ENCODE measurements at places on chromosomes 7 and 10.

DNA sequence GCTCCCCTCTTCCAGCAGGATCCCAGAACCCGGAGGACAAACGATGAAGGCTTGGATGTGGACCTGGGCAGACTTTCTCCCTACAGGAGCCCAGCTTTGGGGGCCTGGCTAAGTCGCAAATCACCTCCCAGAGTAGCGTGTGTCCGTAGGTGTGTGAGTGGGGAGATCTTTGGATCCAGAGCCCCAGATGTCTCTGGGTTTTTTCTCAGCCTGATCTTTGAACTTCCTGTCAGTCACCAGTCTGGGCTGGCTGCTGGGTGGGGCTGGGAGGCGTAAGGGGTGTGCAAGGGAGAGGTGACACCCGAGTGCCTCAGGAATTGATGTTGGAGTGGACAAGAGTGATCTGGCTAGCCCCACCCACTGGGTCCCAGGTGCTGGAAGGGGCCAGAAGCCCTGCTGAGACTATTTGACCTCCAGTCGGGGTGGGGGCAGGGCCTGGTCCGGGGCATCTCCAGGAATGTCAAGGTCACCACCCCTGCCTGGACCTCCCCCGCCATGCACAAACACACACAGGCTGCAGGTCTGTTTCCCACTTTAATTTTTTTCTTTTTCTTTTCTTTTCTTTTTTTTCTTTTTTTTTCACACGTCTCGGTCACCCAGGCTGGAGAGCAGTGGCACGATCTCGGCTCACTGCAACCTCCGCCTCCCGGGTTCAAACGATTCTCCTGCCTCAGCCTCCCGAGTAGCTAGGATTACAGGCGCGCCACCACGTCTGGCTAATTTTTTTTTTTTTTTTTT is at the start of gene MOGAT3:
Gene MOGAT3, minus strand, starts transcription at position 175 of the 738 bp plus-strand sequence. CDS start 182 bp downstream, outside the sequence.
- no peak for DNase-seq

DNA sequence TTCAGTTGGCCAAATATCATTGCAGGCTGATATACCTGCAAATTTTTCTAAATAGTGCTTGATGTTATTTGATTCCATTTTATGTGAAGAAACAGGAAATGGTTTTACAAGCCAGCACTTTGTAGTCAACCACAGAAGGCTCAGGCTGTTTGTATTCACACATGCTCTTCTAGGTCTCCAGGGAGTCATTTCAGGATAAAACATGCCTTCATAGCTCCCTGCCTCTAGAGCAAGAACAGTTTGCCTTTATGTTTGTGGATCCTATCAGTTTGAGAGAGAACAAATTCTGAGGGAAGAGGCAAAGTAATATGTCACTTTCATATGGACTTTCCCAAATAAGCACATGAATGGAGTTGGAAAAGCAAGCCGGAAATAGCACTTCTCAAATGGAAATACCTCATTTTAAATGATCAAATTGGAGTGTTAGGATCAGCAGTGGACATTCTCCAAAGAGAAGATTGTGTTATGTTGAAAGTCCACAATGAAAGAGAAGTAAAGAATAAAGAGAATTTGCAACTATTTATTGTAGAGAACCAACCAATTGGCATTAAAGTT is 277.6 kb downstream of the KCND2 start:
- no peak for DNase-seq

DNA sequence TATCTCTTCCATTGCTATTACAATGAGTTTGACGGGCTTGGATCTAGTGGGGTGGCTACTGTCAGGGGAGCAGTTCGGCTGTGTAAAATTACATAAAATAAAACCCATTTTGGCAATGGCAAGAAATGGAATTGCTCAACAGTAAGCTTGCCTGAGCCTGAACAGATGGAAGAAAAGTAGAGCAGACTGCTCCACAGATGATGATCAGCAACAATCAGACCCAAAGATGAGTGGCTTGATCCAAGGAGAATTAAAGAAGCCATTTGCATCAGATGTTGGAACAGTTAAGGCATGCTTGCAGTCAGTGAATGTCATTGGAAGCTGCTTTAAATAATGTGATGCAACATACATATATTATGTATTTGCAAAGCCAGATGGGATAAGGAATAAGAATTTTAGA is 256.6 kb upstream of the SMIM30 start:
- no peak for DNase-seq

DNA sequence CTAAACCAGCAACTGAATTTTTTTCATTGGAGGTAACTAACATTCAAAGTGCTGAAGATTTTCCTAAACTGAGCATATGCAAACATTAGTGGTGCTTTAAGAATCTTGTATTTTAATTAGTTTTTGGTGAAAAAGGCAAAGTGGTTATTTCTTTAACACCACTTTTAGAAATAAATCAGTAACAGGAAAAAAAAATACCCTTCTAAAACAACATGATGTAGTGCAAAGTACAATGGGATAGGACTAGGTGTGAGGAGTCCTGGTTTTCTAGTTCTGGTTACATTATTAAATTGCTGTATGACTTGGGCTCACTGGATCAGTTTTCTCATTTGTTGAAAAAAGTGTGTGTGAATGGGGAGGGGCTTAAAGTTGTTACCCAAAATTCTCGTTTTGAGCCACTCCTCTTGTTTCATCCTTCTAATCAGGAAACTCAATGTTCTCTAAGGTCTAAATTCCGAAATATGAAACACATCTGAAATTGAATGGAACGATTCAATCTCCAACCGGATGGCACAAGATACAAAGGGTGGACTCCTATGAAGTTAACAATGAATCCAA is 1.8 kb downstream of the WASL start:
- DNase-seq = no peak

DNA sequence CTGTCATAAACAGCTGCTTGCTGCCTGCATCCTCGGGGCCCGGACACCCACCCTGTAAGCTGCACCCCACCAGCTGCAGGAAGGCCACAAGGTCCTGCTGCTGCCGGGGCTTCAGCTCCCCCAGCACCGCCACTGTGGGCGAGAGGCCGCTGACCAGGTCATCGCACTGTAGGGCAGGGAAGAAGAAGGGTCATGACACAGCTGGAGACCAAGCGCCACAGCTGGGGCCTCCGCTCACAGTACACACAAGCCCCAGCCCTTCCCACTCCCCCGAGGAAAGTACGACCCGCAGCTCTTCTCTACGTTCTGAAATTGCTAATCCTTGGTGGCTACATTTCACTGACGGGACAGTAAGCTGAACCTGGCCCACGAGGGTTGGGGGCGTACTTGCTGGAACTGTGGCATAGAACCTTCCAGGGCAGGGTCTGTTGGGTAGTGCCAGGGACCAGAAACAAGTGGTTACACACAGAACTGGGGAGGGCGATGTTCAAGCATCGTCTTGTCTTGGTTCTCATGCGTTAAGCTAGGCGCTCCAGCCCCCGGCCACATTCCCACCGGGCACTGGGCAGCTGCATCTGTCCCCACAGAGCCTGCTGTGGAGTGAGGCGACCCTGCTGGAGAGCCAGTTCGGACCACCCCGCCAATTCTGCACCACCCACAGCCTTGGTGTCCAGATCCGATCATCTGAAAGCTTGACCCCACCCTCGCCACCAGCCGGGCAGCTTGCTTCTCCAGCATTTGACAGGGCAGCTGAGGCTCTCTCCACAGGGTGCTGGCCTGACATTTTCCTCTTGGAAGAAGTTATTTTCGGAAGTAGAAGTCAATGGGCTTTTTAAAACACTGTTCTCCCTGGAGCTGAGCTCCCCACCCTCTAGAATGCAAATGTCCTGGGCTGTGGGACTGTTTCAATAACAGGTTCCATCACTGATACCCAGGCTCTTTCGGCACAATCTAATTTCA is 50.8 kb downstream of the GSDME start:
- no peak for DNase-seq

DNA sequence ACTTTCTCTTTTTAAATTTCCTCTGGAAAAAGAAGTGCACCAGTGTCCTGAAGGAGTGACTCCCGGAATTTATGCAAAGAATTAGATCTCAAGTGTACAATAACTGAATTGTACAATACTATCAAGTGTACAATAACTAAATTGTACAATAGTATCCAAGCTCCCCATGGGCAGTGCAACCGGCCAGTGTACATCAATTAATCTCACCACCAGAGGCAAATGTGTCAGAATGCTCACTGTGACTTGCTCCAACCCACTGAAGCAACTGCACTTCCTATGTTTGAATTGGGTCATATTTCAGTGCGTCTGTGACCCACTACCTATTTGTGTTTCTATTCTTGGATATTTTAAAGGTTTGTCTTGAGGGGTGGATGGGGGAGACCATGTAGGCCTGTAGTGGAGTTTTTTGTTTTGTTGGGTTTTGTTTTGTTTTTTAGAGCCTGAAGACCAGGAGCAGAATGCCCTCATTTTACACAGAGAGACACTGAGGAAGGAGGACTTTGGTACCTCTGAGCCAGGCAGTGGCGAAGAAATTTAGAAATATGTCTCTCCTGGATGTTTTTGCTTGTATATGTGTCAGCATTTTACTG is 78.5 kb upstream of the CTTNBP2 start:
- DNase-seq = no peak

DNA sequence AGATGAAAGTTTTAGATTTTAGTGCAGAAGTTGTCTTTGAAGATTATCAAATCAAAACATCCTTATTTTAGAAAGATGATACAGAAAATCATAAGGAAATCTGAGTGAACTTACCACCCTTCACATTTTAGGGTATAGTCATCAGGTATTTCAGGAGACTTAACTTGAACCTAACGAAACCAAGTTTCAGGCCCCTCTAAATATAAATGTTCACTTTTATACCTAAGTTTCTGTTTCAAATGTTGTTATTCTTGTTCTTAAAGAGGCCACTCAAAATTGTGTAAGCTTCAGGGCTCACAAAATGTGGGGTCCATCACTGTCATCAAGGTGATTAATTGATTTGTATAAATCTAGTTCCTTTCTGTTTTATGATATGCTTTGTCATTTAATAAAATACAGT is 216.2 kb downstream of the KIAA1217 start:
- no peak for DNase-seq

DNA sequence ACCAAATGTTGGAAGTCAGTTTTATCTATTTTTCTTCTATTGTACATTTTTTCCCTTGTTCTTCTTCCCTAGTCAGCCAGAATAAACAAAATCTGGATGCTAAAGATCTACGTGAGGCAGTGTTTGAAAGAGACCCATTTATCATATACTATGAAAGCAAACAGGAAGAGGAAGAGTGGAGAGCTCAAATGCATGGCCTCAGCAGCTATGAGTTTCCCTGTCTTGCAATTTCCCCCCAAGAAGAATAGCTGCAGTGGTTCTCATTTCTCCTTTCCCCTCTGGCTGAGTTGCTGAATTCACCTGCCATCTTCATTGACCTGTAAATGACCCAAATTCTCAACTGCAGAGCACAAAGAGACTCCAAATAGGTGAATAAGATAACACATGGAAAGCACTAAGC is 347.1 kb upstream of the NRP1 start:
- DNase-seq = no peak

GRCh38 chr7:155804897-155805825 is 7.1 kb downstream of the SHH start:
- no peak for DNase-seq

DNA sequence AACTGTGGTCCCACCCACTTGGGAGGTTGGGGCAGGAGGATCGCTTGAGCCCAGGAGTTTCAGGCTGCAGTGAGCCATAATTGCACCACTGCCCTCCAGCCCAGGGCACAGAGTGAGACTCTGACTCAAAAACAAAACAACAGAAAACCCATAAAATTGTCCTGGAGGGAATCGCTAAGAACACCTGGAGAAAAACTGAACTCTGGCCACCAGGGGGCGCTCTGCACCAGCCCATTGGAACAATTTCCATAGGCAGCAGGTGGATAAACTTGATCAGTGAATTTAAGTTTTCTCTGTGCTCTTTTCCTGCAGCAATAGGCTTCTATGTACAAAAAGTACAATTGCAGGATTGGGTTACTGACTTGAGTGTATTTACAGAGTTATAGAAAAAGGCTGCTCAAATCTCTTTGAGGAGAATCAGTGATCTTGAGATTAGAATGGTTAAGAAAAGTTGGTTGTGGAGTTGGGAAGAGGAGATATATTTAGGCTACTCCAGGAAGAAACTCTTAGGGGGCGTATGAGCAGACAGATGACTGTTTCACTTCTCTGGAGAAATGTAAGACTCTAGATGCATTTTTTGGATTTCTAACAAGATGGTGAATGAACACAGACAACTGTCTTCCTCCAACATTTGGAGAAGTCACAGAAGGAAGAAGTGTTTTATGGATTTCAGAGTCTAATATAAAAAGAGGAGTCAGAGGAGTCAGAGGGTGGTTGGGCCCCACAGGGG is 274.9 kb upstream of the GALNT17 start:
- no peak for DNase-seq

DNA sequence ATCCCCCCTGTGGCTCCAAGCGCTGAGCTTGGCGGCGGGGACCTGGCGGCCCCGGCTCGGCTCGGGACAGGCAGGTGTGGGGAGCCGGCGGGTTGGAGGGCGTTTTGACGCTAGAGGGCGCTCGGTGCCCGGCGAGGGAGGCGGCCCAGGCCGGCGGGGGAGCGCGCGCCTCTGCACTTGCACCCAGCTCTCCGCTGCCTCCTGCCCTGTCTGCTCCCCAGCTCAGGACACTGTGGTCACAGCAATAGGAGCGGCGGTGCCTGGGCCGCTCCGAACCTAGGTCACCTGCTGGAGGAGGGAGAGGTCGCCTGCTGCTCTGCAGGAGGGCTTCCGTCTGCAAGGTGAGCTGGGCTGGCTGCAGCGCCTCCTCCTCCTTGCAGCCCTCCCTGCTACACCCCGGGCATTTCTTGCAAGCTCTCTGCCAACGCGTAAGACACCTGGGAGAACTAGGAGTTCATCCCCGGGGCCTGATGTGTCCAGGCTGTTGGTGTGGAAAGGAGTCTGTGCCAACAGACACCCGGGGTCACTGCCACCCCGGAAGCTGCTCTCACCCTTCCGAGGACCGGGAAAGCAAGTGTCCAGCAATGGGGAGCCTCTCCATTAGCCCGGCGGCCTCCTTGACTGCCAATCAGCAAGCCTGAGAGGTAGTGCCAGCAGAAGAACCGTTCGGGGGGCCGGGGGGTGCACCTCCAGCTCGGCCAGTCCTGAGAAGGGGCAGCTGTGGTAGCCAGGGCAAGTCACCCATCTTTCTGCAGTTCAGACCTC is 620.4 kb downstream of the GALNT17 start:
- DNase-seq = no peak

GRCh38 chr10:5951721-5952407 is 25.5 kb downstream of the IL15RA start:
- no peak for DNase-seq

GRCh38 chr10:99784016-99784726 is 1.7 kb downstream of the ABCC2 start:
- no peak for DNase-seq

DNA sequence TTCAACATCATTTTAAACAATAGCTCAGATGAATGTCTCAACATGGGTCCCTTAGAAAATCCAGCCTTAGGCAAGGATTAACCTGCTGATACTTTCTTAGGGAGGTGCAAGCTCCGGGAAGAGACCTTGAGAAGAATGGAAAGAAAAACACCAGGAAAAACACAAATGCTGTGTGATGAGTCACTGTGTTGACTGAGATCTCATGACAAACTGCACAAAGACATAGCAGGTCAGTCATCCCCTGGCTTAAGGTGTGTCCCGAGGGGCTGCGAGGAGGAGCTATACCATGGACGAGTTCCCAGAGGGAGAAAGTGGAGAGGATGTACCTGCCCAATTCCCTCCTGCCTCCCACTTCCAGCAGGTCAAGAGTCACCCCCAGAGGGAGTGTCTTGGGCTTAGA is 98.0 kb downstream of the TEX36 start:
- DNase-seq = no peak

Measured in CD4-positive, alpha-beta T cell treated with Interleukin-4 for 1 hour (primary cell).